ENCODE measurements at places on chromosomes 5 and 9.

DNA sequence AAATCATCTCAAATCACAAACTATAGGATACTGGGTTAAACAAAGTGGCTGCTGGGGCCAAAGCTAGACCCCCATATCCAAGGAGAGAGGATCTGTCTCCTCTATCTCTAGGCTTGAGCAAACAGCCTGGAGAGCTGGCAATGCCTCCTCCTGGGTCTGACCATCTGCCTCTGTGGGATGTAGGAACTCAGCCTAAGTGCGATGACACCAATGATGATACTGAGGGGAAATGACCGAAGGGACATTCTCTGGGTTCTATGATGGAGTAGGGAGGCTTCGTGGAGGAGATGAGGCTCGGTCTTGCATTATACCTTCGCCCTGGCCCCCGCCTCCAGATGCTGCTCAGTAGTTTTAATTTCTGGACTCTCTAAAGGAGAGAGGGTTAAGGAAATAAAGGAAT, 9.3 kb upstream of the SPATA24 start:
- no peak for DNase-seq

DNA sequence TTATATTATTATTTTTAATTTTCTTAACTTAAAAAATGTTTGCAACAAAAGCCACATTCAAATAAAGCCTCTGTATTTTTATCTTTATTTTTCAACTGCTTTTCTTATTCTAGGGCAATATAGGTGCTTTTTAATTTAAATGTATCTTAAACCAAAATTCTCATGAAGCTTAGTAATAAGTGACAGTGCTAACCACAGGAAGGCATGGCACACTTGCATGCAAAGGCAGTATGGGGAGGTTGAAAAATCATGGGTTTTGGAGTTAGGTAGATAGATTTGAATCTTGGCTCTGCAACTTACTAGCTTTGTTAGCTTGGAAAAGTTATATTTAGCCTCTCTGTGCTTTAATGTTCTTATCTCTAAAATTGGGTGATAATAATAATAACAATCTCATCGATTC, 458.0 kb downstream of the DMAC1 start:
- DNase-seq, result no peak

- peak; percentile 79 for DNase-seq
Observed at GRCh38 chr9:69035438-69036308, at the start of gene FXN. Gene FXN, plus strand, starts transcription at chr9:69035752. Its CDS starts 31 bp downstream, at chr9:69035783.

GRCh38 chr5:83035373-83036100, 41.7 kb downstream of the TMEM167A start:
- peak; percentile 6 for DNase-seq

DNA sequence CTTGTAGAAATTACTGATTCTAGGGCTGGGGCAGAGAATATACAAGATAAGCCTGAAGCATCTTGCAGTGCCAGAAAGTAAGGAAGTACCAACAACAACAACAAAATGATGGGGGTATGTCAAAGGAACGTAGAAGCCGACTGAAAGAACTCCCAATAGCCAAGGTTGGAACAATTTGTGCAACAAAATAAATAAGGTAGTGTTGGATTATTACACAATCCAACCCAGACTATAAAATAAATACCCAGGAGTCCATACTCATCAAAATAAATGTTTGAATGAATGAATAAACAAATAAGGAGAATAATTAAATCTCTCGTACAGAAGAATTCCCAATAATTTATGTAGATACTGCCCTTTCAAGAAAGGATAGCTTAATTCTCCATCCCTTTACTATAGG, 31.1 kb upstream of the GNAQ start:
- no peak for DNase-seq

GRCh38 chr5:148569948-148570347, 84.4 kb downstream of the HTR4 start:
- DNase-seq, result no peak

GRCh38 chr5:127088251-127088650, 14.9 kb upstream of the C5orf63 start:
- DNase-seq, result peak; percentile 97

- no peak for DNase-seq
Observed at GRCh38 chr5:32071351-32071944, 102.7 kb downstream of the GOLPH3 start.

DNA sequence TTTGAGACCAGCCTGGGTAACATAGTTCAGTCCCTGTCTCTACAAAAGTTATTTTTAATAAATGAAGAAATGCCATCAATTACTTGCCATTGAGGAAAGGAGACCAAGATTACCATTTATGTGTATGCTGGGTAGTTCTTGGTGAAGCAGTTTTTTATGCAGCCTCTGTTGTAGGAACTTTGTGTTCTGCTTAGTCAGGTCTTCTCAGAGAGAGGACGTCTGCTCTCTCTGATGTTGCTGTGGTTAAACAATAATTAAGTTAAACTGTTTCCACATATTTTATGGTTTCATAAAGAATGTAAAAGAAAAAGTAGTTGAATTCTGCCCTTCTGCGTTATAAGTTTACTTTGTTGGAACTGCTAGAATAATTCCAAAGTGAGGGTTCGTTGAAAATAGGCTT, 210.5 kb downstream of the KDM4C start:
- peak; percentile 47 for DNase-seq
